ENCODE measurements at places on chromosomes 16 and 17. TPM values are rescaled to one million over a fixed set of nuclear protein-coding genes. Genes with fewer than 3 reads are reported as not detected.
A peak's percentile ranks its signal among the peaks of the same experiment; 100 is the strongest.

KRTAP9-2 gene
- not detected for total RNA-seq

DNA sequence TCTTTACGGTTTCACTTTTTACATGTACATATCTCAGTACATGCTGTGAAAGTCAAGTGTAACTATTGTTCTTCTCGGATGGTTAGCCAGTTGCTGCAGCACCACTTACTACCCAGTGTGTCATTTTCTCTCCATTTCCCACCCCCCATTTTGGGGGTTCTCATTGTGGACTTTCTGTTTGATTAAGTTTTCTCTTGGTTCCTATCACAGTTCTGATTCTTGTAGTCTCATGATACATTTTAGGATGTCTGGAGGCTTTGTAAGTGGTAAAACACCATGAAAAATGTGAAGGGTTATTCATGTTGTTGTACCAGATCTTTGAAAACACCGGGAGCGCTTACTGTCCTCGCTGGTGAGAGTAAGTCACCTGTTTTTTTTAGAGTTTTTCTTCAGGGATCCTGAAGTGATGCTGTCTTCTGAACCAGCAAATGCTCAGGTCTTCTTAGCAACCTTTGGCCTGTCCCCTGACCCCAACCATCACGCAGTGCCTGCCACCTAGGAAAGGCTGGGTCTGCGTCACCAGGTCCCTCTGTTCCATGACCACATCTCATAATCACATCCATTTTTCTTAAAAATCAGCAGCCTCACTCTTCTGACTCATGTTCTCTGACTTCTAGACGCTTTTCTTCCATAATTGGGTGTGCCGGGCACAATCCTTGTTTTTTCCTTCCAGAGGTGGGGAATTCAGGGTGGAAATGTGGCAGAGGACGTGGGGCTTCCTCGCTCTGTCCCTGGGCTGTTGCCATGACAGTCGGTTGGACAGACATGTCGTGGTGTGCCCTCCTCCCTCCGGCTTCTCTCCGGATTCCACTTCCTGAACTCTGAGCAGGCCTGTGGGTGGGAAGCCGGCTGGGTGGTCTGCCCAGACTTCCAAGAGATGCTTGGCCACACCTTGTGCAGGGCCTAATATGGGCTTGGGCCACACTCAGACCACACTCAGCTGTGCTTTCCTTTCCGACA is 102.6 kb downstream of the NTN1 start:
- no peak for DNase-seq

GRCh38 chr16:31483081-31483480 is at the start of gene SLC5A2:
SLC5A2 (plus strand) TSS chr16:31483123; CDS start chr16:31483137, 14 bp downstream.
- DNase-seq, result no peak

DNA sequence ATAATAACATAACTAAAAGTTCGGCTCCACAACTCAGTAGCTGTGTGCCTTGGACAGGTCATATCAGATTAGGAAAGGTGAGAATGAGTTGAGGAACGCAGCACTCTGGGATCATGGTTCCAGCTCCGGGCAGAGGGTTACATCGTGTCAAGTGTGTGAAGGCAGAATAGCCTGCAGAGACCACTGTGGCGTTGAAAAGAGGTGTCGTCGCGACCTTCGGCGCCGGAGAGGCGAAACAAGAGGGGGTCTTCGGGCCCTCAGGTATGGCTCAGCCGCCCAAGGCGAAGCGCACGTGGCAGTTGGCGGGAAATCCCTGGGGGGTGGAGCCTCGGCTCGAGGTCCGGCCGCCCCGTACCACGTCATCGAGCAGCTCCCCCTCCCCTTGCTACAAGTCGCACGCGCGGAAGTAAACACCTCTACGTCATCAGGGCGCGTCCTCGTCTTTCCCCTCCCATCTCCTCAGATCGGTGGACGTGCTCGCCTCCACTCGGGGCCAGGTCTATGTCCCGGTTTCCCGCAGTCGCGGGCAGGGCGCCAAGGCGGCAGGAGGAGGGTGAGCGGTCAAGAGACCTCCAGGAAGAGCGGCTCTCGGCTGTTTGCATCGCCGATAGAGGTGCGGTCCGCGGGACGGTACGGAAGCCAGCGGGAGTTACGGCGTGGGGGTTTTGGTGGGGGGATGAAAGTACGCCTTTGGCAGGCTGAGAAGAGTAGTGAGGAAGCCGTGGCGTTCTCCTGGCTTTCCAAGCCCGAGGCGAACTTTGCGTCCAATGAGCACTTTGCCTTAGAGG is at the start of gene DHX40:
Gene DHX40, plus strand, starts transcription at position 440 of the 788 bp plus-strand sequence. Its CDS starts 62 bp downstream, at position 502.
- peak; percentile 86 for DNase-seq

DNA sequence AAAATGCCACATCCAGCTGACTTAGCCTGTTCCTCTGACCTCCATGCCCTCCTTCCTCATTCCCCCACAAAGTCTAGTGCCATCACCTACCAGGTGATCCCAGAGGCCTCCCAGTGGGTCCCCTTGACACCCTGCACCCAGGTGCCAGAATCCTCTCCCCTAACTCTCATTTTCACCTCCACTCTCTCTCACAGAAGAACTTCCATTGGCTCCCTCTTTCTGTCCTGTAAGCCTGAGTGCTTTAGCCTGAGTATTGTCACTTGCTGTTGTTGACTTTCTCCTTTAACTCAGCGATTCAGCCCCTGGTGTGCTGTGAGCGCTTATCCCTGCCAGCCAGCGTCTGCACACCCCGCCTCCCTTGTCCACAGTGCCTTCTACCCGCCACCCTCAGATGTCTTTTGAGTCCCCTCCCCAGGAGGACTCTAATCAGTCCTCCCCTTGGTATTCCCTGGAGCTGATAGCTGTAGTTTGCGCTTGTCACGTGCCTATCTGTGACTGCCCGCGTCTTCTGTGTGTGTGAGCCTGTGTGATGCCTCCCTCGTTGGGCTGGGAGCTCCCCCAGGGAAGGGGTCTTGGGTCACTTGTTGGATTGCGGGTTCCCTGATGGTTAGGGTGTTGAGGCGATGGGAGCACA is 31.9 kb downstream of the ARHGAP23 start:
- DNase-seq, result no peak

GRCh38 chr17:8900207-8900606 is 32.7 kb upstream of the PIK3R6 start:
- DNase-seq, result no peak
